Smooth muscle cell of the brain vasculature (primary cell): ENCODE measurements at places on chromosomes 12 and 14.
A peak's percentile ranks its signal among the peaks of the same experiment; 100 is the strongest.

GRCh38 chr12:53816360-53817020, 64.7 kb upstream of the CISTR start:
- no peak for DNase-seq

GRCh38 chr12:120925740-120926563, 21.8 kb upstream of the SPPL3 start:
- DNase-seq: no peak

GRCh38 chr12:22064968-22065367, 18.9 kb downstream of the CMAS start:
- no peak for DNase-seq

GRCh38 chr14:51441001-51441400, 201.0 kb downstream of the TMX1 start:
- no peak for DNase-seq

GRCh38 chr14:23577004-23577681, 1.4 kb downstream of the JPH4 start:
- DNase-seq: no peak

GRCh38 chr14:39880965-39881364, 448.7 kb upstream of the FBXO33 start:
- no peak for DNase-seq

- no peak for DNase-seq
Observed at GRCh38 chr12:79373896-79374499, 316.8 kb downstream of the PAWR start.

- DNase-seq: no peak
Observed at GRCh38 chr14:46063872-46064271, 587.7 kb downstream of the RPL10L start.

GRCh38 chr12:12870465-12870864, 20.9 kb upstream of the GPRC5A start:
- DNase-seq: peak; percentile 44

DNA sequence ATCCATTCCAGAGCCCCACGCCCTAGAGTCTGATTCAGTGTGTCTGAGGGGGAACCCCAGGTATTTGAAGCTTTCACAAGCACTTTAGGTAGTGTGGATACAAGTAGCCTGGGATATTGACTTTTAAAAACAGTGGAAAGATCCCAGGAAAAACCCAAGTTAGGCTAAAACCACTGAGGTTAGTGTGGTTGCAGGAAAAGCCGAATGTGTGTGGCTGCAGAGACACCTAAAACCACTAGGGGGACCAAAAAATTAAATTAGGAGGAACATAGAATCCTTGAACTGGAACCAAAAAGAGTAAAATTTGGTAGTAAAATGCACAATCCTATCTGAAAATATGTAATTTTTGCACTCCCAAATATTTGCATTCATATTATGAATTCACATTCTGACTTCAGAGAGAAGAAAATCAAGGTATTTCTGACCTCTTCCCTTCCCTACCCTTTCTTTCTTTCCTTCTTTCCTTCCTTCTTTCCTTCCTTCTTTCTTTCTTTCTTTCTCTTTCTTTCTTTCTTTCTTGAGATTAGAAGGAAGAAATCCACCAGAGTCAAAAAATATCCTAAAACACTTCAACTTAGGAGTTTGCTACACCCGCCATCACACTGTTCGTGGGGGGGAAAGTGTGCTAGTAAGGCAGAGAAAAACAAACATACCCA, 37.8 kb downstream of the SLCO1A2 start:
- DNase-seq: no peak

DNA sequence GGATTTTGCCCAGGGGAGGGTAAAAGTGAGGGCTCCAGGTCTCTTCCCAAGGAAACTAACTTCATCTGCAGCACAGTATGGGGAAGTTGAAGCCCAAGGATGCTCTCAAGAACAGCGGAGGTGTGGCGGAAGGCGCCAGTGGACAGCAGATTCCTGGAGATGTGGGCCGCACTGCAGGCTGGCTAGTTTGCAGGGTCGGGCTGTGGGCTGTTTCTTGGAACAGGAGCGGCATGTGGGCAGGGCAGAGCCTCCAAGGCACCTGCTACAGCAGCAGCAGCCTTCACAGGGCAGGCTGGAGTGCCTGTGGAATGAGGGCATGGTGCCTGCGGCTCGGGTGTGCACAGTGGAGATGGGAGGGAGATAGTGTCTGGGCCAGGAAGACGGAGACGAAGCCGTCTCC, 100.0 kb upstream of the SFSWAP start:
- DNase-seq: no peak

DNA sequence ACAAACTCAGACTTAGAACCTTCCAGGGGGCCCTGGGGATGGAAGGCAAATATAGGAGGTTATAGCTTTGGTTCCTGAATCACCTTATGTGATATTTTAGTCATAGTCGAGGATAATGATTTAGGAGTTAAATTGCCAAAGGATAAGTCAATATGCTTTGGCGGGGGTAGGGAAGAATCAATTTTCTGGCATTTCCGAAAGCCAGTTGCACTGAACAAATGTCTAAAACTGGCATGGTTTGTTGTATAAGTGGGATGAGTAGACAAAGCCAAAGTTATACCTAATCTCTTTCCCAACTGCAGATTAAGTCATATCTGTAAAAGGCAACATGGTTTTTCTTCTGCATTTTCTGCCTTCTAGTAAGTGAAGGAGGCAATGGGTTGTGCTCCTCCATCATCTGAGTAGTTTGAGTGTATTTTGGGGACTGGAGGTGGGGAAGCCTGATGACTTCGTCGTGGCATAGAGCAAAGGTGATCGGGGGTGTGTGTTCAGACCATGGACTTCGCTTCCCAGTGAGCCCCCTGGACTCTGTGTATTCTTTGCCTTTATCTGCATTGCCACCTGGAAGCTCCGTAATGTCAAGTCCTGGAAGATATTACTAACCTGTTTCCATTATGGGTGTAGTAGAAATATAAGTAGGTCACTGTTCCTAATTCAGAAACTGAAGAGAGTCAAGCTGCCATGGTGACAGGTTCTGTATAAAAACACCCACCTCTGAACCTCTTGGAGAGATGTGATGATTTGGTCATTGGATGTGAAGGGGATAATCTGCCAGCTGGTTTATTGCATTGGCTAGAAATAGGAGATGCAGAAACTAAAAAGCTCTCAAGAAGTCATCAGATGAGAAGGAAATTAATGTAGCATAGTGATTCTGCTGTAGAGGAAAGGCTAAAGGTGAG, 24.5 kb downstream of the PPFIBP1 start:
- DNase-seq: no peak

DNA sequence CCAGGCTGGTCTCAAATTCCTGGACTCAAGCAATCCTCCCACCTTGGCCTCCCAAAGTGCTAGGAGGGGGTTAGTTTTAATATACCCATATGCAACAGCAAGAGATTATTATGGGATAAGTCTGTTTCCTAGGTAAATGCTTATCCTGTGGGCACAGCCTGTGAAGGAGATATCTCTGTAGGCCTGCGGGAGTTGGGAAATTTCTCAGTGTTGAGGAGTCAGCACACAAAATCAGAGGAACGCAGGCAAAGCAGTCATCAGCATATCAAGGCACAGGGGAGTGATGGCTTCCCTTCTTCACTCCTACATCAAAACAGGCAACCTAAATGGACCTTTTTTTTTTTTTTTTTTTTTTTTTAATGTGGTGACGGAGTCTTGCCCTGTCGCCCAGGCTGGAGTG, 20.9 kb upstream of the TMED10 start:
- no peak for DNase-seq

DNA sequence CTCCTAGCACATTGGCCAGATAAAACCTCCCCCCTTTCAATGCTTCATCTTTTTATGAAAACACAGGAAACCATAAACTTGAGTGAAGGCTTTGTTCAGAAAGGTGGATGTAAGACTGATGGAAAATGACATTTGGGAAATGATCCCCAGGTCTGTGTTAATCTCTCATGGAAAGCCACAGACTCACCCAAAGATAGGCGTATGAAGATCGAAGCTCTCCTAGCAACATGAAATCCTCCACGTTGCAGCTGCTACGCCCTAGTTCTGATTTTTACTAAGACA, 63.4 kb upstream of the PTGR2 start:
- no peak for DNase-seq

DNA sequence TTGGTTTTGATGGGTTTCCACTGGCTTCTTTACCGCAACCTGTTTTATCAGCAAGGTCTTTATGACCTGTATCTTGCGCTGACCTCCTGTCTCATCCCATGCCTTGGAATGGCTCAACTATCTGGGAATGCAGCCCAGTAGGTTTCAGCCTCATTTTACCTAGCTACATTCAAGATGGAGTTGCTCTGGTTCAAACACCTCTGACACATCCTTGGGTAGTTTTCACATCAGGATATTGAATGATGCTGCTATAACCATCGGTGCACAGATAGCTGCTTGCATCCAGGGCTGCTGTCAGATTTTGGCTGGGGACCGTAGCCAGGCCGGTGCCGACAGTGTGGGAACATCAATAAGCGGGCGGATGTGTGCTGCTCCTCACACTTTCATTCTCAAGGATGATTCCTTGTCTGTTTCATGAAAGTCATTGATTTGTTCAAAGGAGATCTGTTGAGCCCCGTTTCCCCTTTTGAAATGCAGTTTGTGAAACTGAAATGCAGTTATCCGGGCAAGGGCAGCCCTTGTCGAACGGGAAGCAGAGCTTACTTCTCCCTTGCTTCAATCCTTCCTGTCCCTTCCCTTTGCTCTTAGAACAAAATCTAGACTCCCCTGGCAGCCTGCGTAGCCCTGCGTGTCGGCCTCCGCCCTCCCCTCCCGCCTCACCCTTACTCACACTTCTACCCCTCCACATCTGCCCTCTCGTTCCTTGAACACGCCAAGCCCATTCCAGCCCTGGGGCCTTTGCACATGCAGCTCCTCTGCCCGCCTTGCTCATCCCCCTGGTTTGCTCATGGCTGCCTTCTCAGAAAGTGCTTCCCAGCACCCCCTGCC, 49.2 kb upstream of the NCOR2 start:
- no peak for DNase-seq

DNA sequence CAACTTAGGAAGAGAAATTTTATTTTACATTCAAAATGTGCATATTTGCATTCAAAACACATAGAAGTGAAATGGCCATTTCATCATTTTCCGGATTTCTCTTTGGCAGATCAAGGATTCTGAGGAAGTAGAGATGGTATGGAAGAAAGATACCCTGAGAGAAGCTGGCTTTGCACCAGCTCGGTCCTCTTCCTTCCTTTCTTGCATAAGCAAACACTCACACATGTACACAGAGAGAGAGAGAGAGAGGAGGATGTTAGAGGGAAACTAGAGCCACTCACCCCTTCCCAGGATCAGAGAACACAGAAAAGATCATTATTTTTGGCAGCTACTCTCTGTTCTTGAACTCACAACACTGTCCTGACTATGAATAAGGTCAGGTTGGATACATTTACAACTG, 15.6 kb upstream of the PLEKHD1 start:
- no peak for DNase-seq

DNA sequence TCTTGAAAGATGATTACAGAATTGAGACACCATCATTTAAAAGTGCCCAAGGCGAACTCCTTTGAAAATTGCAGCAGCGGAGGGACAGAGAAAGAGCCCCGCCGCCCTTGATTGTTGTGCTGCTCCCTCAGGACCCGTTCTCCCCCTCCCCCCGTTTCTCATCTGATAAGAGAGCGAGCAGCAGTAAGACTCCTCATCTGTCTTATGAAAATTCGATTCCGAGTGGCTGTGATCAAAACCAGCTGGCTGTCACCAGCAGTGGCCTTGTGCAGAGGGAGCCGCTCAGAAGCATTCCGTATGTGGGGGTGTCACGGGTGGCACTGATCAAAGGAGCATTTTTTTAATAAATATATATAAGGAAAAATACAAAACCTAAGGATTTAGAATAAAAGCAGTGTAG, 78.0 kb upstream of the GPATCH2L start:
- DNase-seq: no peak

DNA sequence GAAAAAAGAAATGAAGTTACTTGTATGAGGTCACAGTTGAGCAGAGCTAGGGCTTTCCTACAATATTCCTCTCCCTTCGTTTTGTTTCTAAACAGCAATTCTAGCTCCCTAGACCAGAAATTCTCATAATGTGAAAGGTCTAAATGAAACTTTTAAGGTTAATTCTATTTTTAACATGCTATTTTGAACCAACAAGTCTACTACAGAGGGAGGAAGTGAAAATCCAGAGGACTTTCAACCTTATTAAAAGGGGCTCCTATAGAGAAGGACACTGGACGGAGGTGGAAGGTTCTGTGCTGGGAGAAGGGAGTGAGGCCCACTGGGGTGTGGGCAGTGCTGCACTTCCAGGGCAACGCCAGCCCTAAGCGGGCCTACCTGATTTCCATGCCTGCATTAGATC, 13.4 kb downstream of the GSG1 start:
- no peak for DNase-seq

GRCh38 chr14:90804292-90805083, 11.7 kb downstream of the TTC7B start:
- DNase-seq: no peak

DNA sequence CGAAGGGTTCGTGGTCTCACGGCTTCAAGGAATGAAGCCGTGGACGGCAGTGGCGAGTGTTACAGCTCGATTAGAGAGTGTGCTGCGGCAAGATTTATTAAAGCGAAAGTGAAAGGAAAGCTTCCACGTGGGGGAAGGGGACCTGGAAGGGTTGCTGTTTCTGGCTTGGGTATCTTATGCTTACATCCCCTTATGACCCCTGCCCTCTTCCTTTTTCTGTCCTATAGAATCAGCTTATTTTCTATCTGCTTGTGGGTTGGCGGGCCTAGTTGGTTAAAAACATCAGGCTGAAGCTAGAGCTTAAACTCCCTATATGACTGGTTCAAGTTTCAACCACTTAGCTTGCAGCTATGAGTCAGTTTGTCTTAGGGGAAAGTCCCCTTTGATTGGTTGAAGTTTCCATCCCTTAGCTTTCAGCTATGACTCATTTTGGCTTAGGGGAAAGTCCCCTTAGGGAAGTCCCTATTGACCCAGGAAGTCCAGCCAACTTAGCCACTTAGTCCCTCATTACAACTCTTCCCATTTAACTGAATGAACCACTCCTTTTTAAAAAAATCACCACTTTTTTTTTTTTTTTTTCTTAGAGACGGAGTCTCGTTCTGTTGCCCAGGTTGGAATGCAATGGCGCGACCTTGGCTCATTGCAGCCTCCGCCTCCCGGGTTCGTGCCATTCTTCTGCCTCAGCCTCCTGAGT, 1494.7 kb upstream of the TMEM132C start:
- no peak for DNase-seq
